Left lung (tissue), 14 donors: ENCODE measurements at places on chromosomes 12 and 14. TPM values are rescaled to one million over a fixed set of nuclear protein-coding genes. Genes with fewer than 3 reads are reported as not detected.
A peak's percentile ranks its signal among the peaks of the same experiment; 100 is the strongest.

DNA sequence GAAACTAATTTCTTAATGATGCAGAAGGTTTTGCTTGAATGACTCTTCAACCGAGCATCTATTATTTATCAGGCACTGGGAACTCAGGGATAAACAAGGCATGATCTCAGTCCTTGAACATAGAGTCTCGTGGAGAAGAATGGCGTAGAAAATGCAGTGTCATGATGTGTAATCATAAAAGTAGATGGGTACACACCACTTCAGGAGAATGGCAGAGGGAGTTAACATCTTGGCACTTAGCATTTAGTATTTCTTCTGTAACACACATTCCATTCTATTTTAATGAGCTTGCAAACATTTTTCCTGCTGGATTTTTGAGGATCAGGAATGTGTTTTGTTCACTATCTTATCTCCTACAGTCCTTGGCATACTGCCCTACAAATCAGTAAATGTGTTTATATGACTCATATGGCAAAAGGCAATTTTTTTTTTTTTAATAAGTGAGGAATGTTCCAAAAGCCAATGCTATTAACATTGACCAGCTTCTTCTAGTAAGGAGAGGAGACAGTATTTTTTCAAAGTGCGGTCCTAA is 3.8 kb downstream of the TXNRD1 start:
- peak; percentile 72 for DNase-seq

DNA sequence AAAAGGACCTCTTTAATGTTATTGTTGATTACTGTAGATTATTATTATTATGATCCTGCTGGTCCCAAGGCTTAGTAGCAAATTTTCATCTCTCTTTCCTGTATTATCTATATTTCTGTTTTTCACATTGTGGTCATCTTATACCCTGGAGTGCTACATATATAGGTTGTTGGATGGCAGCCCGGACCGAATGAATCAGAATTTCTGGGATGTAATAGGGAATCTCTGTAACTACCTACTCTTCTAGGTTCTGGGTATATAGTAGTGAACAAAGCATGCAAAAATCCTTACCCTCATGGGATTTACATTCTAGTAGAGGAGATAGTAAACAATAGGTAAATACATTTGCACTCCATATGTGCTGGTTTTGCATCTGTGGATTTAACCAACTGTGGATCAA is 31.4 kb downstream of the NUBPL start:
- no peak for DNase-seq

- no peak for DNase-seq
Observed at GRCh38 chr12:63151623-63152320, 771 bp upstream of the AVPR1A start.

GRCh38 chr12:101671833-101672232 is 25.6 kb upstream of the CHPT1 start:
- DNase-seq, result no peak

- DNase-seq, result no peak
Observed at GRCh38 chr12:111901182-111901581, 59.2 kb downstream of the MAPKAPK5 start.

DNA sequence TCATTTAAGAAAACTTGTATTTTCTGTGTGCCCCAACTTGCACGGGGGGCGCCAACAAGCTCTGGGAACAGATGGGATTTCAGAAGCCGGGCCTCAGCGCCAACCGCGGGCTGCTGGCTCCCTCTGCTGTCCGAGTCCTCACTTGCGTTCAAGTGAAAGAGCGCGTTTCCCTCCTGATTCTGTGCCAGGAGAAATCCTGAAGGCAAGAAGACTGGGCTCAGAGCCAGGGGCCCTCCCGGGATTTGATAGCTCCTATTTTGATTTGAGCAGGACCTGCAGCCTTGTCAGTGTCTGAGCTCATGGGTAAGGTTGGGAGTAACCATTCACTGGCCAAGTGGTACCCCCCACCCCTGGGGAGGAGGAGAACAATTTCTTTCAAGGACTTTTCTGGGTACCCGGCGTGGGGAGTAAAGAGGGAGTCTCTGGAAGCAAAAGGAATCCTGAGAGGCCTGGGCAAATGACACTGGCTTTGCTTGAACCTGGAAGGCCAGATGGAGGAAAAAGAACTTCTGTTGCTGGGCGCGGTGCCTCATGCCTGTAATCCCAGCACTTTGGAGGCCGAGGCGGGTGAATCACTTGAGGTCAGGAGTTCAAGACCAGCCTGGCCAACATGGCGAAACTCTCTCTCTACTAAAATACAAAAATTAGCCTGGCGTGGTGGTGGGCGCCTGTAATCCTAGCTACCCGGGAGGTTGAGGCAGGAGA is 179.0 kb upstream of the RGS6 start:
- DNase-seq, result peak; percentile 92

- peak; percentile 81 for DNase-seq
Observed at GRCh38 chr12:4274396-4275015, 944 bp downstream of the CCND2 start.

DNA sequence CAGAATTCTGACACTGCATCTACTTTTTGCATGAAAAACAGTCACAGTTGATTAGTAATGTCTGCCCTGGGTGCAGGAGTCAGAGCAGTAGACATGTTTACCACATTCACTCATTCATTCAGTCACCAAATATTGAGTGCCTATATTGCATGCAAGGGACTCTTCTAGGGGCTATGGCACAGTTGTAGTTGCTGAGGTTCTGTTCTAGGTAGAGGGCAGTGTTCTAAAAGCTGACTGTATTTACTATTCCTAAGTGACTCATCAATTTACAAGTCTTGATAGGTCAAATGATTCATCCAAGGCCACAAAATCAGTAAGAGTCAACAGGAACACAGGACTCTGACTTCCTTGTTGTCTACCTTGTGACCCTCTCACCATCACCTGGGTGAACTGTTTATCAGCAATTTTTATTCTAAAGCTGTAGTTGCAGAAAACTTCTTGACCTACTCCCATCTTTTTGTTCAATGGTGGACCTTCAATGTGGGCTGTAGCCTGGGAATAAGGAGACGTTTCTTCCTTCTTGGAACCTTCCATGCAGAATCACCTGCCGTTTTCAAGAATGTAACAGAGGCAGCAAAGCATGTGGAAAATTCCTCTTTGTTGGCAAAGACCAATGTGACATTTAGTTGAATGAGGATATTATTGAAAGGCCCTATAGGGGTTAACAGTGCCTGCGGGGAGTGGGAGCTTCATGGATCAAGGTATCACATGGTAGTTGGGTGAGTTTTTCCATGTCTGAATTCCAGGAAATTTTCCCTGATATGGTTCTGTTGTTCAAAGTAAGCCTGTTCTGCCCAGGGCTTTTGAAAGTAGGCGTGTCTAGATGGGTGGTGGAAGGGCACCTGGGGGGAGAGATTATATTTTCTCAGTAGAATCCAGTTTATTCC is 223.2 kb downstream of the KTN1 start:
- DNase-seq, result no peak

- no peak for DNase-seq
Observed at GRCh38 chr14:80587096-80587724, 354.3 kb downstream of the CEP128 start.

- DNase-seq, result no peak
Observed at GRCh38 chr14:91555531-91555930, 45.4 kb upstream of the PPP4R3A start.

- no peak for DNase-seq
Observed at GRCh38 chr12:40616383-40616915, 75.8 kb upstream of the CNTN1 start.

GRCh38 chr14:104865631-104866441 is 768 bp downstream of the CEP170B start:
- DNase-seq, result peak; percentile 57

GRCh38 chr12:48454667-48455066 is 17.7 kb upstream of the ANP32D start:
- peak; percentile 44 for DNase-seq

- DNase-seq, result no peak
Observed at GRCh38 chr12:66393890-66394289, 91.6 kb downstream of the HELB start.

- DNase-seq, result no peak
Observed at GRCh38 chr12:54040148-54040494, 7.3 kb downstream of the HOXC5 start.

DNA sequence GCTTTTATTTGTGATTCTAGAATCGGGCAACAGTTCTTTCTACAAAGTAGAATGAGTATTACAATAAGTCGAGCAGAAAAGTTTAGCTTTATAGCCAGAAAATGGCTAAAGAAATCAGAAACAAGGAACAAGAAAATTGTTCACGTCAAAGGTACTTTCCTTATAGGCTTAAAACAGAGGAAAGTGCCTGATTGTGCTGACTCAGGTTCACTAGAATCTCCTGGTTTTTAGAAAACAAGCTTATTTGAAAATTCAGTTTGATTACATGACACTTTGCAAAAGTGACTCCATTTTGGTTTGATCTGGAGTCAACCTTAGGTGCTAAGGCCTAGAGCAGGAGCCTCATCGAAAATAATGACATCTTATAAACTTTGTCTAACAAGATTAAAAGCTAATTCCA is 564.7 kb upstream of the FLRT2 start:
- DNase-seq, result no peak

GRCh38 chr14:100107236-100107635 is 42.0 kb downstream of the EVL start:
- no peak for DNase-seq

SCN8A gene
- 1.5 TPM for polyA plus RNA-seq

AKAP3 gene
- 1.8 TPM for polyA plus RNA-seq

MORN3 gene
- 2.8 TPM for polyA plus RNA-seq

GYS2 gene
- 0.42 TPM for polyA plus RNA-seq

ZDHHC22 gene
- 0.04 TPM for polyA plus RNA-seq

LRRK2 gene
- polyA plus RNA-seq, result 5.4 TPM

PPP4R4 gene
- polyA plus RNA-seq, result 0.43 TPM

HOXC9 gene
- polyA plus RNA-seq, result 0.71 TPM
